ENCODE measurements at places on chromosomes 4 and X.

- no peak for DNase-seq
Observed at GRCh38 chrX:46681849-46682248, 77.1 kb downstream of the SLC9A7 start.

DNA sequence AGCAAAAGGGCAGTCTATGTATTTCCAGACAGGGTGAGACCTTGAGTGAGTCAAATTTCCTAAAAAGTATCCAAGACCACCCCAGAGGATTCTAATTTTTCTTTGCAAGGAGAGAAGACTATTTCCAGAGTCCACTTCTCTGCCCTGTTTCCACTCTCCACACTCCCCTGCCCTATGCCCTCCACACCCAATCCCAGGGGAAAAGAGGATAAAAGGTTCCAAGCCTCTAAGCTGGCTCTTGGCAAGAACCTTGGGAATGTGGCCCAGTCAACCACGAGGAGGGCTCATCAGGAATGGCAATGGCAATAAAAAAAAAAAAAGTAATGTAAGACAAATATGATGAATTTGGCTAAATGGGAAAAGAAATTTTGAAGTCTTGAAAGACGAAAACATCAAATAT lies 65.9 kb downstream of the SRPX start:
- no peak for DNase-seq

DNA sequence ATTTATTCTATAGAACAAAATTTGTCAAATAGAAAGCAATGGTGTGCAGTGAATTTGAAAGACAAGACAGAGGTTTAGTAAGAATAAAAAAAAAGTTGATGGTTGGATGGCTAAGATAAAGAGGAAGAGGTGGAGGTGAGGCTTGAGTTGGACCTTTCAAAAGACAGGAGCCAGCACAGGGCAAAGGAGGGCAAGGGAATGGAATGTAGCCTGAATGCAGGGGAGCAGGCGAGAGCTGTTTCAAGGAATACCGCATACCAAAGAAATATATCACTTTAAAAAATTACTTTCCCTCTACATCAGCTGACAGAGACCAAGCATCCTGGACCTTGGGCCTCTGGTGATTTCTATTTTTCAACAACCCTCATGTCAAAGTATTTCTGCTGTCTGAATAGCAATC lies 38.0 kb upstream of the CXXC4 start:
- DNase-seq = no peak

- DNase-seq = no peak
Observed at GRCh38 chr4:85756938-85757337, 282.0 kb downstream of the ARHGAP24 start.

DNA sequence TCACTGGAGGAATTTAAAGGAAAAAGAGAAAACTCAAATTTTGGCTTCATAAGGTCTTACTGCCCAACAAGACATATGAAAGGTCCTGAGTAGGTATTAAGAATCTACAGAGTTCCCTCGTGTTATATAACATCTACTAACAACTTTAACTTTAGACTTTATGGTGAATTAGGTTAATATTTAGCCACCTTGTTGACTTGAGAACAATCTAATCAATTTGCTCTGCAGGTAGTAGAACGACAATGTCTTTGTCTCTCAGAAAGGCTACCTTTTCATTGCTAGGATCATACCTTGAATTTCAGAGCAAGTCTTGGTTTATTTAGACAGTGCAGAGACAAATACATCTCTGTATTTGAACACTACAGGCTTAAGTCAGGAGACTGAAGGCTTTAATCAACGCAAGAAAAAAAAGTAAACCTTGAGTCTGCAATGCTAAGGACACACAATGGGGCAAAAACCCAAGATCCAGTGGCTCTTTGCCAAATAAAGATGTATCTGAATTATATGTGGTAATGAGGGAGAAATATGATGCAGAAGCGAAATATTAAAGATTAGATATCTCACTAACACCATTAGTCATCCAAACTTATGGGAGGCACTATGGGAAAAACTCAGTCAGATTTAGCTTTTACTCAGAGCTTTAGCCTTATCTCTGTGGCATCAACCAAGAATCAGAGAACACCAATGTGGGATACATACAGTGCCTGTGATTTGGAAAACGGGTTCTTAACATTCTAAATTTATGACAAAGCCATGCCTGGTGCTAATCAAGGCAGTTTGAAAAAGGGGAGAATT lies 93.6 kb upstream of the FTHL17 start:
- DNase-seq = no peak

DNA sequence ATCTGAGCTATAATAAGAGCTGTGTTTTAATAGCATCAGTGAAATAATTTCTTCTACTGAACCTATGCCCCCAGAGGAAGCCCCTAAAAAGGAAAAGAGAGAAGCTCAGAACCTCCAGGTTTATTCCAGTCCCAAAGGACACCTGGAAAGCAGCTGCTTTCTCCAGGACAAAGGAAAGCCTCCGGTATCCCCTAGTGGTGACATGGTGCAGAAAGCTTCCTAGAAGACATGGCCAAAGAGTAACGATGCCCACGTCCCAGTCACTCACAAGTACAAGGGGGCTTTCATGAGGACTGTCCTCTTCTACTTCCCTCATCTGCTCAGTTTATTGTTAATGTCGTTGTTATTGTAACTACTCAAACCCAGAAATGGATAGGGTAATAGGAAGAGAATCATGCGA lies 343.9 kb downstream of the UNC5C start:
- DNase-seq = no peak

DNA sequence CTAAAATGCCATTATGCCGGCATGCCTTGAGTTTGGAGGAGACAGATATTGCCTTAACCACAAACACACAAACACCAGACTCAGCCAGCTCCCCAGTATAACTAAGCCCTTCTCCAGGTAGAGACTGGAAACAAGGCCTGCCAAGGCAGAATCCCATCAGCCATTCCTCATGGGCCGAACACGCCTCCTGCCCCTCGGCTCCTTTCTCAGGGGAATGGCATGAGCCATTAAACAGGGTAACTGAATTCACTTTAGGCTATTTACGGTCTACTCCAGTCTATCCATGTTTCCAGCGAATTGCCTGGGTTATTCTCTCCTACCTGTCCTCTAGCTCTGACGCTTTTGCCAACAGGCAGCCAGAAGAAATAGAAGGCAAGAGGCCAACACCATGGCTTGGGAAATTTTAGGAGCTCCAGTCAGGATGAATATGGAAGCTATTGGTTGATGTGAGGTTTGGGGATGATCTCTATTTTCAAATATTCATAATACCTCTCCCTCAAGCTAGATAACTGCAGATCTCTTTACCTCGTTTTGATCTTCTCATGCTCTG lies 4.9 kb downstream of the SEL1L3 start:
- no peak for DNase-seq

DNA sequence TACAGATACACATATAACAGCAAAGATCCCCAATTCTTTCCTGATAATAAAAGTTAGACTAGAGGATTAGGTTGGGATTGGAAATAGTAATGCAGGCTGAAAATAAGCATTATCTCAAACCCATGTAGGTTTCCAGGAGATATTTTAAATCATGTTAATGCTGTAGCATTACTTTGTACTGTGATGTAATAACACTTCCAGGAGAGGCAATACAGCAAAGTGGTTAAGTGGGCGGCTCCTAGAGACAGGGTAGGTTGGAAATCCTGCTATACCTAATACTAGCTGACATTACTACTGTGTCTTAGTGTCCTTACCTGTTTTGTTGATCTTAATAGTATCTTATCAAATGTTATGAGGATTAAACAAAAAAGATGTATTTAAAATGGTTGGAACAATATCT lies 9.6 kb downstream of the PAICS start:
- DNase-seq = no peak

DNA sequence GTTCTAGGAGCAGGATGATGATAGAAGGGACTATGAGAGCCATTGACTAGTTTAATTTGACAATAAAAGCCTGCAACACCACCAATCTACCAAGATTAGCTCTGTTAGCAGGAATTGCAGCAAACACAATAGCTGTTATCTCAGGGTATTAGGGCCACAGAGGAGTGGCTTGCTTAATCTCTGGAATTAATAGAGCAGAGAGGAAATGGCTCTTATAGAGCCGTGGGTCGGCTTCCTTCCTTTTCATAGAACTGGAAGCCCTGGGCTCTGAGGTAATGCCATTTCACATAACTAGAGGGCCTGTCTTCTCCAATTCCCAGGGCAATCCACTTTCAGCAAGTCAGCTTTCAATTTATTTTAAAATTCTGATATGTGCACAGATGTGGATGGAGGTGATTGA lies 83.0 kb downstream of the MAMLD1 start:
- DNase-seq = no peak

DNA sequence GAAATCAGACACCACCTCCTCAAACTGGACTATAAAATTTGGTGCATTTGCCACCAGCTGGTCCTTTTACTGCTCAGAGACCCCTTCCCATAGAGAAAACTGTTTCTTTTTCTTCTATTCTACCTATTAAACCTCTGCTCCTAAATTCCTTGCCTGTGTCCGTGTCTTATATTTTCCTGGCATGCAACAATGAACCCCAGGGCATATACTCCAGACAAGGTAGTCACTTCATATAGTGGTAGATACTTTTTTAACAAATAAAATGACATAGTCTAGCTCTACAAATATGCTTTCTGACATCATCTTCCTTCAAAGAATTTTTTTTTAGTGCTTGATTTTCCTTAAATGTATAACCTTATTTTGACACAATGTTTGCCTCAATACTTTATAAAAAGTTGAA lies 1402.9 kb upstream of the PABPC4L start:
- DNase-seq = no peak

- no peak for DNase-seq
Observed at GRCh38 chr4:1050486-1051213, 39.2 kb downstream of the FGFRL1 start.

GRCh38 chr4:23337292-23337691 lies 552.6 kb downstream of the PPARGC1A start:
- no peak for DNase-seq

GRCh38 chrX:13080128-13080795 lies 35.8 kb upstream of the FAM9C start:
- no peak for DNase-seq

DNA sequence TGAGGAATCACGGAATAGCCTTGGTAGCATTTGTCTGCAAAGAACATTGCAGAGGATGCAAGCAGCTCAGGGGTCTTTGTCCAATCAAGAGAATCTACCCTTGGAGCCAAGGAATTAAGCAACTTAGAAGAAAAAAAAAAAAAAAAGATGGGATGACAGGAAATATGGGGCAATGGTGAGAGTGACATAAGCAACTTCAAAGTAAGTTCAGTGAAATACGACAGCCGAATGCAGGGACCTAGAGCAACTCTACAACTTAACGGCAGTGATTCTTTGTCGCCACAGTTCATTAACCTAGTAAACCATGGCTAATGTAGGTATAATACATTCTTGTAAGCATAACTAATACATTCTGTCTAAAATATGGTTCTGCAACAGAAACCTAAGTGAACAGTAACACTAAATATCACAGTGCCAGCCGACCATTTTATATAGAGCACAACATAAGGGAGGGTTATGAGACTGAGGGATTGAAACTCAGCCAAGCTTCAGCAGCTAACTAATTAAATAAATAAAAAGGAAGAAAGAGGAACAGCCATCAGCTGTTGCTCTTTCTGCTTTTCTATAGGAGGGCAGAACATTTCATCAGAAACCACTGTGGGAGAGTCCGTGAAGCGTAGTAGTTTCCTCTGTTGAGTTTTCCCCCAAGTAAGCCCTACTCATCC lies 74.7 kb downstream of the PPARGC1A start:
- DNase-seq = no peak

GRCh38 chr4:91914176-91914804 lies 389.5 kb upstream of the GRID2 start:
- DNase-seq = no peak

GRCh38 chr4:67892253-67892652 lies 8.5 kb upstream of the TMPRSS11D start:
- DNase-seq = no peak

DNA sequence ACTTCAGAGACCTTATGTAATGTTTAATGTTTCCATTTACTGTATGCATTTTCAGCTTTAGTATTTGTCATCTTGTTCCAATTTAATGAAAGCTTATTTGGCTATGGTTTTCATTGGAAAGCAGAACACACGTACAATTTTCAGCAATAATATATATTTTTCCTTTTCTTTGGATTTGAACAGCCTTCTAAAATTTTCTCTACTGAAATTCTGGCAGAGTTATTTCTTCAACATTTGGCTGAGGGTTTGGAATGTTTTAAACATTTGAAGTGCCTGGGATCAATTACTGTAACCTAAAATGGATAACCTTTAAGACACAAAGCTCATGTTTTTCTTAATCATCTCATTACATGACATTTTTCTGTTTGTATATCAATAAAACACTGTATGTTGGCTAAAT lies 156.9 kb downstream of the TENM3 start:
- DNase-seq = no peak

GRCh38 chrX:114635986-114636385 lies 52.1 kb downstream of the HTR2C start:
- no peak for DNase-seq

Data from activated CD4-positive, alpha-beta T cell treated with anti-CD3 and anti-CD28 coated beads, Interleukin-2, amount 50 U/mL, for 1 hour (primary cell).